ENCODE measurements at places on chromosomes 3 and 15.

DNA sequence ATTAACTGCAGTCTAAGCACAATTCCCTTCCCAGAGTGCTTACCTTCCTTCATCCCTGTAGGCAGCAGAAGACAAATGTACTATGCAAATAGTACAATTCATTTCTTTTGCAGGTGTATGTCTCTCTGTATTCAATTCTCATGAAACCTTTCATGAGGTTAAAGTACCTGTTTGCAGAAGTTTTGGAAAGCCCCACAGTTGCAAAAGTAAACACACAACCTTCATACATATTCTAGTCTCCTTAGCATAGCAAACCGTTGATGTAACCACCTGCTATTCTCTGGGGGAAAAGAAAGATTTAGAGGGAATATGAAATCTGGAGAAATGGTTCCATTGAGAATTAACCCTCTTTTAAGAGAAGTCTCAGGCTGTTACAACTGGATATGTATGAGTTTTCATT, 200.3 kb upstream of the SUCLG2 start:
- no peak for DNase-seq

DNA sequence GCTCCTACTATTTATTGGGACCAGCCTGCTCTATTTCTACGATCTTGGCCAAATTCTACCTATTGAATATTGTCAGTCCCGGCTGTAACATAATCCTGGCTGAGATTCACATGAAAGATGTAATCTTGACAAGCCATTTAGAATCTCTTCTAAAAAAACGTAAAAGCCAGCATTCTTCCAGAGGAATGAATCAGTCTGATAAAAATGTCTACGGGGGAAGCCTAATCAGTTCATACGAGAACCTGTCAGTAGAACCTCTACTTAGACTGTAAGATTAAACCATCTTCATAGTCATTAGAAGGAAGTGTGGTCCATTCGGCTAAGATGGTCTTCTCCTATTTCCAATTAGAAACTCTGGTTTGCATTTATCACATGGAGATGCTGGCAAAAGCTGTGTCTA, 147.2 kb upstream of the WNT5A start:
- no peak for DNase-seq

GRCh38 chr3:51559411-51559888, 20.9 kb downstream of the RAD54L2 start:
- peak; percentile 53 for DNase-seq

- DNase-seq = no peak
Observed at GRCh38 chr3:17151598-17152373, 267.0 kb downstream of the PLCL2 start.

DNA sequence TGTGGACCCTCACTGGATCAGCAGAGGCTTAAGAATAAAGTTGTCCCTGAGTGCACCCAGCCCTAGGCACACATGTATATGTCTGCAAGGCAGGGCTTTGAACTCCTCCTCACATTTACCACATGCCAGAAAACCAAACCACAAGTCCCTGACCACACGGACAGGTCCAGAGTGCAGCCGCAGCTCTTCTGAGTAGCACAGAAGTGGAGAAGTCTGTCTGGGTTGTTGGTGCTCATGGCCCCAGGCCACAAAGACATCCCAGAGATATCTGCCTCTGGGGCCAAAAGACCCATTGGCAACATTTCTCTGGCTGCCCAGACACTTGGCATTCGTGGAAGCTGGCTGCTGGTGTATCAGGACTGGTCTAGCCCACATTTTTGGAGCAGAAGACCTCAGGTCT, 17.4 kb downstream of the SUSD5 start:
- no peak for DNase-seq

DNA sequence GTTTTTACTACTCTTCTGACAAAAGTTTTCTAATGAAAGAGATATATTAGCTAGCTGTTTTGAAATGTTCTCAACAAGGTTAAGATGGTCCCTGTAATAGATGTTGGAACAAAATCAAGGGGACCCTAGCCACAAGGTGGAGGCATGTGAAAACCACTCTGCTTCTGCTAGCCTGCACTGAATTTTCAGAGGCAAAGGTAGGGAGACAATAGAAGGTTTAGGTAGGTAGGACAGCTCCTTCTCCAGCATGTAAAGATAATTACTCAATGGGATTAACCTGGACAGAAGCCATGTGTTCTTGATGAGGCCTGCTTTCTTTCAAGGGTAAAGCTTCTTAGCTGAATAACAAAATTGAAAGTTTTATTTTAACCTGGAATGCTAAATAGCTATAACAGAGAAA, 333.5 kb downstream of the LSAMP start:
- no peak for DNase-seq

All from fibroblast of mammary gland (primary cell).